Adrenal gland (tissue), 19 donors: ENCODE measurements at places on chromosomes 12 and 14.

- DNase-seq = no peak
These were observed 57.4 kb downstream of the TMTC1 start for GRCh38 chr12:29726321-29726692.

- no peak for DNase-seq
These were observed 10.4 kb upstream of the ITPK1 start for GRCh38 chr14:93126111-93126510.

- DNase-seq = no peak
These were observed 274.9 kb downstream of the PAWR start for GRCh38 chr12:79415746-79416435.

DNA sequence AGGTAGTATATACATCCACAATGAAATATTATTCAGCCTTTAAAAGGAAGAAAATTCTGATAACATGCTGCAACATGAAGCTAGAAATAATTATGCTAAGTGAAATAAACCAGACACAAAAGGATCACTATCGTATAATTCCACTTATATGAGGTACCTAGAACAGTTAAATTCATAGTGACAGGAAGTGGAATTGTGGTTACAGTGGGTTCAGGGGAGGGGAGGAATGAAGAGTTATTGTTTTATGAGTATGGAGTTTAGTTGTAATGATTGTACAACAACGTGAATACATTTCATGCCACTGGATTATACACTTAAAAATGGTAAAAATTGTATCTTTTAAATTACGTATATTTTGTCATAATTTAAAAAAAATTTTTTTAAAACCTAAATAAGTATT is 21.0 kb downstream of the EEA1 start:
- DNase-seq = no peak

DNA sequence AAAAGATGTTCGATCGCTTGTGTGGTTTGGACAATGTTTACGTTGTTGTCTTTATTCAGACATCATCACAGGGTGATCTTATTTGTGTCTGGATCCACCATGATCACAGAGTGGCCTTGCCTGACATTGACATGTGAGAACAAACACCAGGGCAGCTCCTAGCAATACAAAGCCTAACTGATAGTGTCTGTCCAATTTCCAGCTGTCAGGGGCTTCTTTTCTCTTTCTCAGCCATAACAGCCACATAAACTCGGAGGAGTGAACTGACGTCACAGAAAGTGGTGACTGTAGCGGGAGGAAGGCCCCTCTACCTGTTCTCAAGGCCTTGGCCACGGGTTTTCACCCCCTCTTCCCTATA is 5.8 kb upstream of the SLC6A13 start:
- no peak for DNase-seq

DNA sequence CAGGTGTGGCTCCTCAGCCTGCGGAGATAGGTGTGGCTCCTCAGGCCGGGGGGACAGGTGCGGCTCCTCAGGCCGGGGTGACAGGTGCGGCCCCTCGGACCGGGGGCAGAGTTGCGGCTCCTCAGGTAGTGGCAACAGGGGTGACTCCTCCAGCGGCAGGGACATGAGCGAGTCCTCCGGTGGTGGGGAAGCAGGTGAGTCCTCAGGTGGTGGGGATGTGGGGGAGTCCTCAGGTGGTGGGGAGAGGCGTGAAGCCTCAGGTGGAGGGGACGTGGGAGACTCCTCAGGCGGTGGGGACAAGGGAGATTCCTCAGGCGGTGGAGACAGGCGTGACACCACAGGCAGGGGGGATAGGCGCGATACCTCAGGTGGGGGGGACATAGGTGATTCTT is 9.2 kb downstream of the KMT2D start:
- no peak for DNase-seq
